ENCODE measurements at places on chromosomes 5 and 9. TPM values are rescaled to one million over a fixed set of nuclear protein-coding genes. Genes with fewer than 3 reads are reported as not detected.

PPIC gene
- total RNA-seq, result 41.3 TPM

PROB1 gene
- total RNA-seq, result 2.5 TPM

ELAVL2 gene
- total RNA-seq, result 0.07 TPM

PCDHGB1 gene
- 0.59 TPM for total RNA-seq

GRCh38 chr5:97134634-97135033 lies 7.8 kb downstream of the LIX1 start:
- DNase-seq, result no peak

DNA sequence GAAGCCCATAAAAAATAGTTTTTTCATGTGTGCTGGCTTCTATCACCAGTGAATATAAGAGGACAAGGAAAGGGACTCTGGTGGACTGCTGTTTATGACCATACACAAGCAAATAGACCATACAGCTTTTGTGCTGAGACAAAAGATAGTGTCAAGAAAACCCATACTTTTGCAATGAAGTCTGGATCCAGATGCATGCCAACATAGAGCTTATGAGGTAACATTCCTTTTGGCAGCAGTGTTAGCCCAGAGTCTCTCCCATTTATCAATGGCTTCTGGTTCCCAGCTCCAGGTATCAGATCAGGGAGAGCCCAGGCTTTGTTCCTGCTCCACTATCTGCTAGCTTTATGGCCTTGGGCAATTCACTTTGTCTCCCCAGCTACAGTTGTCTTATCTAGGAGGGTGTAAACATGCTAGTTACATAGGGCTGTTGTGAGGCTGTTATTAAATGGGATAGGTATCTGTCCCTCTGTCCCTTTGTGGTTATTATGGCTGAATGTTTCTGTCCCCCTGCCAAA lies 55.6 kb downstream of the CCDC192 start:
- DNase-seq, result no peak

PTGS1 gene
- 14.4 TPM for total RNA-seq

GRCh38 chr5:31464081-31464480 lies 67.8 kb downstream of the DROSHA start:
- no peak for DNase-seq

GRCh38 chr5:142716963-142717362 lies 31.1 kb upstream of the FGF1 start:
- DNase-seq, result no peak

GRCh38 chr9:112867275-112867991 lies 23.2 kb downstream of the SLC46A2 start:
- no peak for DNase-seq
